Stimulated activated memory B cell treated with anti-CD40 and anti-IgM and Interleukin-4, amounts not matched to agents 10 μg/mL and 1 μg/mL and 100 μg/mL, for 72 hours (primary cell): ENCODE measurements at places on chromosomes 2 and 18.

DNA sequence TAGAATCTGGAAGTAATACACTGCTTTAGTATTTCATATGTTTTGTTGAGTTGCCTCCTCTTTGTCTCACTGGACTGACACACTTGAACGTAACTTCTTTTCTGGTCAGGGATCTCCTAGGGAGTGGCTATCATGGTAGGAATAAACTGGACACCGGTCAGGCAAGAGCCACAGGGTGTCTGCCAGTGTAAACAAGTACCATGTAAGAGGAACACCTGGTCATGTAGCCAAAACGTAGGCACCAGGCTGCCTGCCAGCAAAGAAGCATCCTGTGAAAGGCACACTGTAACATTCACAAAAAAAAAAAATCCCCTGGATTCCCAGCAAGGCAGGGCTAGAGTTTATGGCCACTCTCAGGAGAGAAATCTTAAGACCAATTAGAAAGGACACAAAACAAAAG, 372.8 kb upstream of the RND3 start:
- ATAC-seq, result no peak

- peak; percentile 49 for ATAC-seq
These were observed 9.0 kb downstream of the STEAP3 start for GRCh38 chr2:119232666-119232993.

GRCh38 chr18:3450012-3450798, at the start of gene TGIF1:
TGIF1 (plus strand) TSS chr18:3450172; CDS start chr18:3450490, 318 bp downstream.
- peak; percentile 15 for ATAC-seq

- no peak for ATAC-seq
These were observed 198.0 kb downstream of the HDAC4 start for GRCh38 chr2:239202836-239203235.

DNA sequence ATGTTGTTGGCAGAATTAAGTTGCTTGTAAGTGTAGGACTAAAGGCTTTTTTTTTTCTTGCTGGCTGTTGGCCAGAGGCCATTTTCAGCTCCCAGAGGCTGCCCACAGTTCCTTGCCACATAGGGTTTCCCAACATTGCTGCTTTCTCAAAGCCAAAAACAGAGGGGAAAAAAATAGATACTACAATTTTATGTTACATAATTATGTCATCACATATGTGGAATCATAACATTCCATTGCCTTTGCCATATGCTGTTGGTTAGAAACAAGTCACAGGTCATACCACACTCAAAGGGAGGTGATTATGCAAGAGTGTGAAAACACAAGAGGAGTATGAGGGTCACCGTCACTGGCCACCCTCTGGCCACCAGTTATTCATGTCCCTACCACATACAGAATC, 154.5 kb downstream of the RTN4 start:
- no peak for ATAC-seq

- no peak for ATAC-seq
These were observed 56.0 kb downstream of the ADI1 start for GRCh38 chr2:3463186-3463835.

DNA sequence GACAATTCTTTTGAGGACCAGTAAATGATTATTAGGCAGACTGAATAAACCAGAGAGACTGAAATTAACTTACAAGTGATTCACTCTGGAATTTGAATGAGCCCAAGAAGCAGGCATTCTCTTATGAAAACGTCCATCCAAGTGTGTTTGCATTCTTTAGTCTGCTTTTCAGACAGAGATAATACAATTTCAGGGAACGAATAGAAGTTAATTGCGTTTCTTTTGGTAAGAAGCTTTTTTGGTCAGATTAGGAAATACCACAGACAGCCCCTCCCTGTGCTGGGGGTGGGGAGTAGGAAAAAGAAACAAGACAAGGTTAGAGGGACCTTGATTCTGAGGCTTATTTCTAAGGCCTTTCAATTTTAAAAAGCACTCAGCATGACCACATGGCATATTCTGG, 874.4 kb downstream of the SUCLG1 start:
- no peak for ATAC-seq

DNA sequence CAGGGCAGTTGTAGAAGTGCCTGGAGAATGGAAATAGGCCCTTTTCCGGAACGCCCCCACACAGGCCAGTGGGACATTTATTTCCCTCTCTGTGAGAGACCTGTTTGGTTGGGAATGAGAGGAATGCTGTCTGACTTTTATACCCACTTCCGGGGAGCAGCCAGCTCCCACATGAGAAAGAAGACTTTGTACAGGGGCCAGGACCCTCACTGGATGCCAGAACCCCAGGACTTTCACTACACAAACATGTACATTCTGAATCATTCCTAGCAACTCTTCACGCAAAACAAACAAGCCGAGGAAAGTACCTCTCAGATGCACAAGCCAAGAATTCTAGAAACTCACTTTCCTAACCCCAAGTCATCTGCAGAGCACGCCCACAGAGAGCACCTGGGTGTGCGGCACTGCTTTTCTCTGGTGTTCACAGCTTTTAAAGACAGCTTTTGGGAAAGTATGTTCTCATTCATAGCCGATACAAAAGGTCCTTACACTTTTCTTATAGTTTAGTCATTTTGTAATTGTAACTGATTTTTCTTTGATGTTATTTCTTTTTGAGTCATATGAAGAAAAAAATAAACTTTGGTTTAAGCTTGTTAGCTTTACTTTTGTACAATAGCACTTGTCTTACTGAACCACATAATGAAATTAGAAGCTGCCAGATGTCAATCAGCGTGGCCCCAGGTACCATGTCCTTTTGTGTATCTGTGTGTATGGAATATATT, 856.1 kb upstream of the ID2 start:
- peak; percentile 50 for ATAC-seq

GRCh38 chr2:219350710-219351221, 18.2 kb upstream of the RESP18 start:
- no peak for ATAC-seq

DNA sequence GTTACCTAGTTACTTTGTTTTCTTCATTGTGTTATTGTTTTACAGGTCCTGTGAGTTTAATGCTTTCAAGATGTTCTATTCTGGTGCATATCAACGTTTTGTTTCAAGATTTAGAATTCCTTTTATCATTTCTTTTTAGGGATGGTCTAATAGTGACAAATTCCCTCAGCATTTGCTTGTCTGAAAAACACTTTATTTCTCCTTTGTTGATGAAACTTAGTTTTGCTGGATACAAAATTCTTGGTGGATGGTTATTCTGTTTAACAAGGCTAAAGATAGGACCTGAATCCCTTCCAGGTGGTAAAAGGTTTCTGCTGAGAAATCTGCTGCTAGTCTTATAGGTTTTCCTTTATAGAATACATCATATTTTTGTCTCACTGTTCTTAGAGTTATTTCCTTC, 102.3 kb downstream of the RND3 start:
- ATAC-seq, result no peak

- no peak for ATAC-seq
These were observed 9.4 kb upstream of the GPR55 start for GRCh38 chr2:230934231-230935129.

DNA sequence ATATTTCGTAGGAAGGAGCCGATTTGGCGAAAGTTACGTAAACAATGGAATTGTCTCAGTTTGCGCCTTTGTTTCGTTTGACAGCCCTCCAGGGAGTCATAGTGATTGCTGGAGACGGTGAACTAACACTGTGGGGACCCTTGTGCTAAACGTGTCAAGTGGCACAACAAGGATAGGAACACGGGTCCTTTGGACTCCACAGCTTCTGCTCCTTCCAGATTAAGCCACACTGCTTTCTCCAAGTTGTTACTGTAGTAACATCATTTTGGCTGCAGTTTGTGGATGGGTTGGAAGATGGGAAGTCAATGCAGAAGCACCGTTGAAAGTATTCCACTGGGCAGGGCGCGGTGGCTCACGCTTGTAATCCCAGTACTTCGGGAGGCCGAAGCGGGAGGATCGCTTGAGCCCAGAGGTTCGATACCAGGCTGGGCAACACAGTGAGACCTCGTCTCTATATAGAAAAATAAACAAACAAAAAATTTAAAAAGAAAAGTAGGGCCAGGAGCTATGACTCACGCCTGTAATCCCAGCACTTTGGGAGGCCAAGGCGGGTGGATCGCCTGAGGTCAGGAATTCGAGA, 636 bp upstream of the IMMT start:
- no peak for ATAC-seq

GRCh38 chr2:207334624-207335371, 169.1 kb upstream of the KLF7 start:
- ATAC-seq, result peak; percentile 68
